ENCODE measurements at places on chromosomes 3 and 15.

GRCh38 chr3:39346785-39347585 lies 17.5 kb downstream of the CCR8 start:
- no peak for DNase-seq

DNA sequence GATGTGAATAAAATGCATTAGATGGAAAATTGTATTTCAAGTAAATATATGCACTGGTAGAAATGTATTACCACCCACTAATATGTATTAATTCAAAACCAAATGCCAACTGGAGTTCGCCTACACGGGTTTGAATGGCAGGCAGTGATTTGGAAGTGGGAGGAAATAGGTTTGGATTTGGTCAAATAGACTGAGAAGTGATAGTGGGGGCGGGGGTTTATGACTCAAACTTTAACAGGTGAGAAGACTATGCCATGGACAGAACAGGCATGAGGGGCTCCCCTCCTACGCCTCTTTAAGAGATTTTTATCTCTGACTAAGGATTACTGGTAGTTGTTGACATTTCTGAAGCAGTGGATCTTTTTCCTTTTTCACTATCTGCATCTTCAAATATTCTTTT lies 677.8 kb downstream of the NTRK3 start:
- no peak for DNase-seq

GRCh38 chr15:70530906-70531305 lies 232.5 kb downstream of the UACA start:
- DNase-seq: no peak

DNA sequence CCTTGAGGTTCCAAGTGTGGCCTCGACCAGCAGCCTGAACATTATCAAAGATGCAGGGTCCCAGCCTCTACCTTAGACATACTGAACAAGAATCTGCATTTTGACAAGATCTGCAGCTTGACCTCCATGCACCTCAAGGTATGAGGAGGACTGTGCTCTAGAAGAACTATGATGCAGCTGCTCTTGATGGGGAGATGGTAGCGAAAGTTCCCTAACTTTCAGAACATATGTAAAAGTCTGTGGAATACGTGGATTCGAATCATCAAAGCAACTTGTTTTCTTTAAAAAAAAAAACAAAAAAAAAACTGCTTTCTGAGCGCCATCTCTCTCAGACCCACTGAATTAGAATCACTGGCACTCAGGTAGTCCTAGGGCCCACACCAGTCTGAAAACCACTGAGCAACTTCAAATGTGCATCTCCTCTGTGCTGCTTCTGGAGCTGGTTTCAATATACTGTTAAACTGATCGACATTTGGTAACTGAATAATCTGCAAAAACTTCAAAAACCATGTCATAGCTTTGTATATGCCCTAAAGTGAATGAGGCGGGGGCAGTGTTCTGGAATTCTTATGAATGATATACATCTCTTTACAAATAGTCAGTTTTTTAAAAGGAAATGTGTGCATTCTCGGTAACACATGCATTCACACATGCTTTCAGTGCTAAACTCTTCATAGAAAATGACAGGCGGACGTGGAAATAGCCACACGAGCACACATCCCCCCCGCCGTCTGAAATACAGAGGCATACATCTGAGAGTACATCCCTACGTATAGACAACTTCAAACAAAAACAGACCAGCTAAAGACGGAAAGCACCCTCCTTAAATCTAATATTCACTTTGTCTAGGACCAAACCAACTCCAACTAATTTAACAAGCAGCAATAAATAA lies 128.8 kb downstream of the FOXP1 start:
- DNase-seq: no peak

DNA sequence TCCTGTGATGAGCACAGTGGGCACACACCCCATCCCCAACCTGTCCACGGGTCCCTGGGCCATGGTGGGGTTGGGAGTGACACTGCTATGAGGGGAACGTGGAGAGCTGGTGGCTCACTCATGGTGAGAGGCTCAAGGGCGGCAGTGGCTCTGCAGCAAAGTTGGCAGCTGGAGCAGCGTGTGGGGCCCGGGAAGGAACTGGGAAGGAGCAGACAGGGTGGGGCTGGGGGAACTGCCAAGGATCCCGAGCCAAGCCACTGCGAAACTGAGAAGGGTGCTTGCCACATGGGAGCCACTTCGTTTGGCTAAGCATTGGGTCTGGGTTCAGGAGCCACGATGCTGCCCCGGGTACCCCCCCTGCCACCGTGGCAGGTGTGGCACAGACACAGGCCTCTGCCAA lies 80.1 kb downstream of the SNRK start:
- no peak for DNase-seq

GRCh38 chr15:68578980-68579935 lies at the start of gene CORO2B:
TSS of gene CORO2B (plus strand) at chr15:68578993. CDS start at chr15:68579263, 270 bp downstream.
- DNase-seq: no peak

GRCh38 chr3:71512000-71512399 lies 71.5 kb downstream of the FOXP1 start:
- DNase-seq: no peak

GRCh38 chr3:122533931-122534334 lies 19.2 kb upstream of the KPNA1 start:
- DNase-seq: no peak

GRCh38 chr15:70037292-70037640 lies 60.5 kb downstream of the TLE3 start:
- DNase-seq: no peak

DNA sequence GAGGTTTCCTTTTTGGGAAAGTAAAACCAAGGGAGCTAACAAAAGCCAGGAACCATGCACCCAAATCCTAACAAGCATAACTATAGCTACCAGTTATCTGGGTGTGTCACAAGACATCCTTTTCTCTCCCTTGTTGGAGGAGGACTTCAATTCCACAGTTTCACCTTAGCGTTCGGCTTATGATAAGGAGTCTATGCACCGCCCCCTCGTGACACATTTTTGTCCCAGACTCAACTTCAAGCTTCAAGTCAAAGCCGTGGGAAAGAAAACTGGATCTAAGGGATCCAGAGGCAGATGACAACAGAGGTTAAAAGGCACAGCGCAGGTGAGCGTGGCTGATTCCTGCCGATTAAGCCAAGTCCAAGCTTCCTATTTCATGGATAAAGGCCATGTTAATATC lies 13.9 kb upstream of the FXR1 start:
- DNase-seq: no peak

GRCh38 chr3:14957925-14958324 lies 10.5 kb downstream of the NR2C2 start:
- DNase-seq: no peak

DNA sequence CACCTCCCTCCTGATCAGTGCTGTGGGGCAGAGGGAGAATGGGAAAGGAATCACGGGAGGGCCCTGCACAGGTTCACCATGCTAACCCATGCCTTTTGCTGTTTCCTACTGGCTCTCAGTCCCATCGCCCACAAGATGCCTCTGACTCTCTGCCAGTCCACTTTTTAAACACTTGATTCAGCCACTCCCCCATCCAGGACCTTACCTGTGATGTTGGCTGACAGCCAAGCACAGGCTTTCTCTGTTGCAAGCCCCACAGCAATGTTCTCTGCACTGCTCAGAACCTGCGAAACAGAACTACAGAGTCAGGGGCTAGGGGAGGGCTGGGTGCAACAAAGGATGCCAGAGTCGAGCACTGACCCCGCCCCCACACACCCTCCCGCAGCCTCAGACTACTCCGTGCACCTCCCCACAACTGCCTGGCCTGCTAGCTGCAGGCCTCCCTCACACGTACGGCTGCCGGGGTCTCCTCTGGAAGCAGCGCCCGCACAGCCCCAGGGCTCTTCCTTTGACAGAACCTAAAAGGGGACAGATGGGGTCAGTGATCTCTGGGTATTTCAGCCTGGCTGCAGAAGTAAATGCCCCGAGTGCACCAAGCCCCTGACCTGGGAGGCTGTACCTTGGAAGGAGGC lies 9.1 kb downstream of the CDAN1 start:
- DNase-seq: no peak

Measured in stimulated activated CD8-positive, alpha-beta memory T cell treated with anti-CD3 and anti-CD28 coated beads, Interleukin-15, amount 100 ng/mL, for 1 hour (primary cell).